ENCODE measurements at places on chromosomes 1 and 21.

DNA sequence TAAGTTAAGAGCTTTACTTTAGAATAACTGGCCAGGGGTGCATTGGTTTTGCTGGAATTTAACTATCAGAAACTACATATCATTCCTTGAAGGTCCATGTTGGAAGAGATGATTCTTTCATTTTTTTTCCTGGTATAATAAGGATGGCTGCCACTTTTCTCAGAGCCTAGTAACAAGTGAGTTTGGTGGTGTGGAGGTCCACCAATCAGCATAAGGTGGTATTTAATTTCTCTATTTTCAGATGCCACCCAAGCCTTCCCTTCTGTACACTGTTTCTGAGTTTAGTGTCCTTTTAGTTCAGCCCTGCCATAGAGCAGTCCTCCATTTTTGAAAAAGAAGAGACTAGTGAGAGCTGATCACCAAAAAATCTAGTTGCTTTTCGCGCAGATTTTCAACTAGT, 386.3 kb downstream of the USP25 start:
- no peak for DNase-seq

GRCh38 chr1:28296401-28297261, 32.2 kb upstream of the MED18 start:
- no peak for DNase-seq

GRCh38 chr1:96080925-96081324, 640.7 kb upstream of the PTBP2 start:
- no peak for DNase-seq

GRCh38 chr1:80365359-80366021, 1359.0 kb upstream of the ADGRL4 start:
- DNase-seq = no peak

- DNase-seq = no peak
Observed at GRCh38 chr1:11434501-11434900, 44.5 kb upstream of the DISP3 start.

DNA sequence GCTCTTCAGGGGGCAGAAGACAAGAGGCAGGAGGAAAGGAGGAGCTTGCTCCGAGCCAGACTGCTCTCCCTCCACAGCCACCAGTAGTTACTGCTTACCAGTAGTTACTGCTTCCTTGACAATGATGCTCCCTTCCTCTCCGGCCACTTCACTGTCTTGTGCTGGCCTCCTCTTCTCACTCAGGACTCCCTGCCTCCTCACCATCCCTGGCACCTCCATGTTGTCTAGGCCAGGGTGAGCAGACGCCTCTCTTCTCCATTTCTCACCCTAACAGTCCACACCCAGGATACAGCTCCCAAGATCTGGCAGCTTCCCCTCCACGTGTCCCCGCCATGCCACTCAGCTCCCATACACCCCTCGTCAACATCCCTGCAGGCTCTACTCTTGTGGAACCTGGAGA, 82.4 kb upstream of the TLR5 start:
- DNase-seq = no peak

All from activated CD4-positive, alpha-beta T cell treated with anti-CD3 and anti-CD28 coated beads for 4 hours (primary cell).